Stimulated activated CD8-positive, alpha-beta memory T cell treated with anti-CD3 and anti-CD28 coated beads, Interleukin-15, amount 100 ng/mL, for 24 hours (primary cell): ENCODE measurements at places on chromosomes 2 and 18.
A peak's percentile ranks its signal among the peaks of the same experiment; 100 is the strongest.

GRCh38 chr2:28430788-28431418 is 38.2 kb downstream of the FOSL2 start:
- DNase-seq: no peak

DNA sequence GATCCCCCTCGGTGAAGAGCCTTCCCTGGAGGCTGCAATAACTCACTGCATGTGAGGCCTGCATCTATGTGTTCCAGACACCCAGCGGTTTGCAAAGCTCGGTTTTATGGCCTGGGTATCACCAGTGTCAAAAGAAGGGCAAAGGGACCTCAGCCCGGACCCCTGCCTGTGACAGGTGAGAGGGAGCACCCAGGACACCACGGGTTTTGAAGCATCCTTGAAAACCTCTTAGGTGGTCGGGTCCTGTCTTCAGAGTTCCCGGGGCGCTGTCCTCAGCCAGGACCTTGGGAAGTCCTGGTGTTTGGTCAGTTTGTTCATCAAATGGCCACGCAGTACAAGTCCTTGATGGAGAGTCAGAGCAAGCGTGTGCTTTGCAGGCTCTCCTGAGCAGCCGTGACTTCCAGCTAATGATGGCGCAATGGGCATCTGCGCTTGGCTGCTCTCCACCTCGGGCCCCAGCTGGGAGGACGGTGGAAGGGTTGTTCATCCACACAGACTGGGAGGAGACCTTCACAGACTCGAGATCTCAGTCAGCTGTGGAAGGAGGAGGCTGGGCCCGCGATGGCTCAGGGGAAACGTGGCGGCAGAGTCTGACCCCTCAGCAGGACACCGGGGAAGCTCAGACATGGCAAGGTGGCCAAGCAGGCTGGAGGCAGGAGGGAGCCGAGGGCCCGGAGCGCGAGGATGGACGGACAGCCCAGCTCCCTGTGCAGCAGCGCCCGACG is 113.1 kb upstream of the GPC1 start:
- no peak for DNase-seq

- DNase-seq: no peak
Observed at GRCh38 chr18:46793565-46793964, 36.7 kb upstream of the ST8SIA5 start.

DNA sequence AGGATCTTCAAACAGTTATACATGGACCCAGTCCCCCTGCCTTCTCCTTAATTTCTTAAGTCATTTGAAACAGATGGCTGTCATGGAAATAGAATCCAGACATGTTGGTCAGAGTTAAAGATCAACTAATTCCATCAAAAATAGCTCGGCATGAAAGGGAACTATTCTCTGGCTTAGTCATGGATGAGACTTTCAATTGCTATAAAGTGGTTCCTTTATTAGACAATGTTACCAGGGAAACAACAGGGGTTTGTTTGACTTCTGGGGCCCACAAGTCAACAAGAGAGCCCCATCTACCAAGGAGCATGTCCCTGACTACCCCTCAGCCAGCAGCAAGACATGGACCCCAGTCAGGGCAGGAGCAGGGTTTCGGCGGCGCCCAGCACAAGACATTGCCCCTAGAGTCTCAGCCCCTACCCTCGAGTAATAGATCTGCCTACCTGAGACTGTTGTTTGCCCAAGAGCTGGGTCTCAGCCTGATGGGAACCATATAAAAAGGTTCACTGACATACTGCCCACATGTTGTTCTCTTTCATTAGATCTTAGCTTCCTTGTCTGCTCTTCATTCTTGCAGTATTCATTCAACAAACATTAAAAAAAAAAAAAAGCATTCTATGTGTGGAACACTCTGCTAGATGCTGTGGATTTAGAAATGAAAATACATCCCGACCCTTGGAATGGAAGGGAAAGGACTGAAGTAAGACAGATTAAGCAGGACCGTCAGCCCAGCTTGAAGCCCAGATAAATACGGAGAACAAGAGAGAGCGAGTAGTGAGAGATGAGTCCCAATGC is 4.6 kb downstream of the TTR start:
- no peak for DNase-seq

DNA sequence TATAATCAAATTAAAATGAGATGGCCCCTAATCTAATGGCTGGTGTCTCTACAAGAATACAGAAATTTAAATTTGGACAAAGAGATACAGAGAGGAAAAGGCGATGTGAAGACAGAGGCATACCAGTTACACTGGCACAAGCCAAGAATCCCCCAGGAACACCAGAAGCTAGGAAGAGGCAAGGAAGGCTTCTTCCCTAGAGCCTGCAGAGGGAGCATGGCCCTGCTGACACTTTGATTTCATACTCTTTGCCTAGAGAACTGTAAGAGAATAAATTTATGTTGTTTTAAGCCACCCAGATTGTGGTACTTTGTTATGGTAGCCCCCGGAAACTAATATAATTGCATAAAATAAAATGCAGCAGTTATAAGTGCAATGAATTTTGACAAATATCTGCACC is 671.4 kb downstream of the MBD2 start:
- DNase-seq: no peak

GRCh38 chr2:220194630-220195584 is 567.5 kb downstream of the SLC4A3 start:
- DNase-seq: no peak

- no peak for DNase-seq
Observed at GRCh38 chr2:2542316-2542715, 211.2 kb upstream of the MYT1L start.

DNA sequence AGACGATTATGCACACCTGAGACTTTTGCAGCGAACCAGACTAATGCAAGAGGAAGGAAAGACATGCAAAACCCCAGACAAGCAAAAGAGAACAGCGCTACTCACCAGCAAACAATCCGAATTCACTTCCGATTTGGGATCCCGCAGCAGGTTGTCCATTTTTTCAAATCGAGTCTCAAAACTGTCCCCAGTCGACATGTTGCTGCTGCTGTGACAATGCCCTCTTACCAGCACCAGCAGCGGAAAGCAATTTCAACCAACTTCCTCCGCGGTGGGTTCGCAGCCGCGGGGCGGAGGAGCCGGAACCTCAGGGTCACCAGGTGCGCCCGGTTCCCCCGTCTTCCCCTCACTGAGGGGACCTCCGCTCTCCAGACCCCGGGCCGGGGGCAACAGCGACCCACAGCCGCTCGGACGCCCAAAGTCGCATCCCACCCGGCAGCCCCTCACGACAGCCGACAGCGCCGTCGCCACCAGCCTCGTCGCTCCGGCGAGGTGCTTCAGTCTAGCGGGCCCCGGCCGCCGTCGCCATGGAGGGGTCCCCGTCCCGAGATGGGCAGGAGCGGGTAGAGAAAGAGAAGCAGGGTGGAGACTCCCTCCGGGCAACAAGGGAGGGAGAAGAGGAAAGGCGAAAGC is 784 bp downstream of the ROCK1 start:
- DNase-seq: peak; percentile 41

DNA sequence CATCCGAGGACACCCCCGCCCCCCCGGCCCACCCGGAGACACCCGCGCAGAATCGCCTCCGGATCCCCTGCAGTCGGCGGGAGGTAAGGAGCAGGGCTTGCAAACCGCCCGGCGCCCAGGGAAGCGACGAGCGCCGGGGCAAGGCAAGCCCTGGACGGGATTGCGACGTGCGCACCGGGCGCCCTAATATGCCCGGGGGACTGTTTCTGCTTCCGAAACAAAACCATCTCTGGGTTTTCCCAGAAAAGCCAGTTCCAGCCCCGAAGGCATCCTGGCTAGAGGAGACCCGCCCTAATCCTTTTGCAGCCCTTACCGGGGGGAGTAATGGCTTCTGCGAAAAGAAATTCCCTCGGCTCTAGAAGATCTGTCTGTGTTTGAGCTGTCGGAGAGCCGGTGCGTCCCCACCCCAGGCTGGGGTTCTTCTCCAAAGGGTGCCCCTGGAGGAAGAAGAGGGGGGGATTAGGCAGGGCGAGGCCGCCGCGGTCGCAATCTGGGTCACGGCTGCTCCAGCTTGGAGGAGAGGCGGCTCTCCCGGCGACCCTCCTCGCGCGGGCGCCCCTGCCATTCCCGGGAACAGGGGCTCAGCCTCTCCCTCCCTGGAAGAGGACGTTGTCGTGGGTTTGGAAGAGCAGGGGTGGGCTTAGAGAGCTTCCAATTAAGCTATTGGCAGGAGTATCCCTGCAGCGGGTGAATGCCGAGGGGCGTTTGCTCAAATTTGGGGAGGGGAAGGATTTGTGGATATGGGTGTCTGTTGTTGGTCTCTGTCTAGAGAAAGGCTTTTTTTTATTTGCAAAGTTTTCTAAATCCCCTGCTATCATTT is 521 bp downstream of the MYCN start:
- DNase-seq: no peak

DNA sequence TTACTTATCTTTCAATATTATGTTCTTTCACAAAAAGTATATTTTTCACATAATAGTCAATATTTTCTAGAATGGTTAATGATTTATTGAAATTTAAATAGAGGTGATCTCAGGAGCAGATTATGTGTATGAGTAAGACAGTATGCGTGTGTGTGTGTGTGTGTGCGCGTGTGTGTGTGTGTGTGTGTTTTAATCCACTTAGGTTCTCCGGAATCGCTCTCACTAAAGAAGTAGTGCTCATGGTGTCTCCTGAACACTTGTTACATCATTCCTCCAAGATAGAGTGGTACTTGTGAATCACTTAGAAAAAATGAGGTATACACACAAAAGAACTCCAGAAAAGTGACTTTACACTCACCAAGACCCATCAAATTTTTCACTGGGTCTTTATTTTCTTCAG is 91.0 kb upstream of the KCNH7 start:
- no peak for DNase-seq
